LHCN-M2 (cell line): ENCODE measurements at places on chromosomes 2 and 18. TPM values are rescaled to one million over a fixed set of nuclear protein-coding genes. Genes with fewer than 3 reads are reported as not detected.

DNA sequence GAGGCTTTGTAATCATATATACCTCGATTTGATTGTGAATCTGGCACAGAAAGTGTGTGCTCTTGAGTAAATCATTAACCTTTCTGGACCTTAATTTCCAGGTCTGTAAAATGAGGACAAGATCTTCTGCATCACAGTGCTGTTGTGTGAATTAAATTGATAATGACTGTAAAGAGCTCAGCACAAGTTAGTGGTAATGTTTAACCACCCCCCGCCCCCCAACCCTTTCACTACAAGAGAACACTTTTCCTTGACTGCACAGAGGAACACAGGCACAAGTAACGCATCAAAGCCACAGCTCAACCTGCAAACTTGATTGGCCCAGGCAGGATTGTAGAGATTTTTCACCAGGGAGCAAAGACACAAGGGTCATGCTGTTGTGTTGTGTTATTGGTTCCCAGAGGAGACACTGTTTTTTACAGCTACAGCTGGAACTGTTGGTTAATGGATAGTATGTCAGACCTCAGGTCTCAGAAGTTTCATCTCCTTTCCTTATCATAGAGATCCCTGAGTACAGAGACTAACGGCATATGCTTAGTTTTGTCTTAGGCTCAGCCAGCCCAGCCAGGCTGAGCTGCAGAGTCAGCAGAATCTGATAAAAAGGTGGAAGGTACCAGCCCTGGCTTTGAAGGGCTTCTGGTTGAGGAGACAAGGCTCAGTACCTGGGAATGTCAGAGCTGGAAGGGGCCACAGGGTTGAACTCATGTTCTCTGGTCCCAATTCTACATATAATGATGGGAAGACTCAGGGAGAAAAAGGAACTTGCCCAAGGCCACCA lies 10.6 kb downstream of the SETBP1 start:
- DNase-seq = no peak

DNA sequence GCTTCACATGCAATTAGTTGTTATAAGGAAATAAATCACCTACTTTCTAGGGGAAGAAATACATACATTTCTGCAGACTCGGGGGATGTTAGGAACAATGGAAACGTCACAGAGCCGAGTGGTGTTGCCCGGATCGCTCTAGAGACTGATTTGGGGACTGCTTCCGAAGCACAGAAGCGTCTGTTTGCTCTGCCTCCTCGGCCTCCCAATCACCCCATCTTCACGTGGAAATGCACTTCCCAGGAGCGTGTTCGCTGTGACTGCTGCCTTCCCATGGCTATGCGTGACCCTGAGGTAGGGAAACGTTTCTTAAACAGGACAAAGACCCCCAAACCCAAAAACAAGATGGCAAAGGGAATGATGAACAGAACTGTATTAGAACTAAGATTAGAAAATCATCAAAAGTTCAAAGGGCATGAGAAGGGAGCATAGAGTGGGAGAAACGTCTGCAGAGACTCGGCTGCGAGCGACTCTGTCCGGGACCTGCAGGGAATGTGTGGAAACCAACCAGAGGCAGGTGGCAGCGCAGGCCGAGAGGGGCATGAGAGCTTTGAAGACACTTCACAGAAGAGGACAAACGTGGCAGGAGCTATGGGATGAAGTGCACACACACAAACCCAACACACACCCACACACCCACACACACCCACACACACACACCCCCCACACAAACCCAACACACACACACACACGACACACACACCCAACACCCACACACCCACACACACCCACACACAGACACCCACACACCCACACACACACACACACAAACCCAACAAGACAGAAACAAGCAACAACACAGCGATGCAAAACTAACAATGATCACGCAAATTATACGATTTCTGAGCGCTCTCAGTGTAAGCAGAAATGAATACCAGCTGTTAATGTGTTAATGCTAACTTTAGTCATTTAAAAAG lies 41.3 kb downstream of the RTP5 start:
- DNase-seq = no peak

DNA sequence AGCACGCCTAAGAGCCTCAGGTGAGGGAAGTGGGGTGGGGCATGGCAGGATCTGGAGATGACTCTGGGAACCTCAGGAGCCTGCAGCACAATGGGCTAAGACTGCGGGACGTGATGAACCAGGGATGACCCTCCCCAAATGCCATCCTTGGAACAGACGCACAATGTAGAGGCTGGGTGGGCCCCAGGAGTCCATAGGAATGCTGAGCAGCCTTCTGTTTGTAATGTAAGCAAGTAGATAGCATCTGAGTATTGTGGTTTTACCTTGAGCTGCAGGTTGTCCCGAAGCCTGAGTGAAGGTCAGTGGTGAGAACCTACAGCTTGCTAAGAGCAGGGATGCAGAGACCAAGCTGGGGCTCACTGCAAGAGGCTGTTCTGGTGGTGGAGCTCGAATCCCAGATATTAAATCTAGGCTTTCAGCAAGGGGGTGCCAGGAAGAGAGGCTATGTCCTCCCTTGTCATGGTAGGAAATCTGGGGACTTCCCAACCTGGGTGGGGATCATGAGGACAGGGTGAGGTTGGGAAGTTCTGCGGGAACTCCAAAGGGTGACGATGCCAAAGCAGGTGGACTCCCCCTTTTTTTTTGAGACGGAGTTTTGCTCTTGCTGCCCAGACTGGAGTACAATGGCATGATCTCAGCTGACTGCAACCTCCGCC lies 5.8 kb downstream of the SCTR start:
- no peak for DNase-seq

CNDP1 gene
- not detected in 2 replicates for total RNA-seq

GRCh38 chr18:3099327-3099726 lies 86.4 kb upstream of the LPIN2 start:
- DNase-seq = no peak

CYS1 gene
- 0.13 TPM in 1 of 2 replicates, not detected in the other for total RNA-seq
